Heart left ventricle (tissue), 16 donors: ENCODE measurements at places on chromosomes 2 and 18. TPM values are rescaled to one million over a fixed set of nuclear protein-coding genes. Genes with fewer than 3 reads are reported as not detected.

SPHKAP gene
- total RNA-seq, result 42.6 TPM

RNF152 gene
- 7.5 TPM for total RNA-seq

XIRP2 gene
- 1,550 TPM for total RNA-seq

STPG4 gene
- not detected for total RNA-seq

TMEM198 gene
- total RNA-seq, result 0.65 TPM

- DNase-seq, result no peak
Measured at GRCh38 chr2:69382547-69382946, 4.5 kb downstream of the GFPT1 start.

DNA sequence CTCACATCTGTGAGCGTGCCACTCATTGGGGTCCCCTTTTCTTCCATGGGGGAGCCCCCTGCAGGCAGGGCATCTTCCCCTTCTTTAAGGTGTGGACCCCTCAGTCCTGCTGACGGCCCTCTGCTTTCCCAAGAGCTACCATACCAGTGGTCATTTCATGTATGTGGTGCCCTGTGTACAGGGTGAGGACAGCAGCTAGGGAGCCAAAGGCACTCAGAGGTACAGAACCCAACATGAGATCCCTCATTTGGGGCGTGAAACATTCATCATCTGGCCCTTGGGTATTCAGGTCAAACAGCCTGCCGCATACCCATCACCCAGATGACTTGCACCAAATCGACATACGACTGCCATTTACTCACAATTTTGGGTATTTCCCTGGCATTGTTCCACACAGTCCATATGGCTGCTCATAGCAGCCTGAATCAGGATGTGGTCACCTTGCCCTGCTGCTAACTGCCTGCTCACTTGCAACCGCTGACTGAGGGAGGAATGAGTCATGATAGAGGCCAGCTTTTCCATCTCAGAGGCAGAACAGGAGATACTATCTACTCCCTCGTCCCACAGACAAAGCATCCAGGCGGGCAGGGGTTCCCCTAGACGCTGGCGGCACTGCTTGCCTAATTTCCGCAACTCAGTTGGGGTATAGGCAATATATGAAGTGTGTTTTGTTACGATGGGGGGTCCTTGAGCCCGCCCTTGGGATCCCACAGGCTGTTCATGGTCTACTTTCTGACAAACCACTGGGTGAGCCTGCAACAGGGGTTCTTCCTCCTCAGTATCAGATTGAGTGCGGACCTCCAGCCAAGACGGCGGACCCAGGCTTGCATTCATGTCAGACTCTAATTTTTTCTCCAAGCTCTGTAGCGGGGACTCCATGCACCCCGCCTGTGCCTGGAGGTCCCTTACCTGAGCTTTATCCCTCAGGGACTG is 228.6 kb downstream of the SATB2 start:
- DNase-seq, result no peak

- no peak for DNase-seq
Measured at GRCh38 chr18:58993260-58993659, 128.6 kb downstream of the ZNF532 start.

DNA sequence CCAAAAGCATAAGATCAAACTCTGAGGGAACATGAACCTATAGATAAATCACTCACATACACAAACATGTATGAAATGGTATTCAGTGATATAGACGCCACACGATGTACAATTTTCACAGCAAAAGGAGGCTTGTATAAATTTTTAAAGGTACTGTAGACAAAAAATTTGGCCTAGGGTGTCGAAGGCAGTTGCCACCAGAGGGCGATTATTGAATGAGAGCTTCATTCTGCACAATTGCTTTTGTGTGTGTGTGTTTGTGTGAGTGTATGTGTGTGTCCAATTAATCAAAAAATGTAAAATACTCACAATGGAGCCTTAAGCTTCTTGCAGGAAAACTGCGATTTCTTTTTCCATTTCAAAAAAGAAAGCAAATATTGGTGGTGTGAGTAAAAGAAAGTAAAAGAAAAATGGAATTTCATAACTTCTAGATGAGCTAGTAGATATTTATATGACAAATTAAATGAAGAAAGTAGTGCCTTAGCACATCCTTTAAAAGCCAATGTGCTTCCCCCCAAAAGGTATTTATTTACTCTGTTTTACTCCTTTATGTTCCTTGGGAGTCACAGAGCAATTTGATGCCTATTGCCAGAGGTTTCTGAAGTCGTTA is 800.1 kb downstream of the SATB2 start:
- no peak for DNase-seq

DNA sequence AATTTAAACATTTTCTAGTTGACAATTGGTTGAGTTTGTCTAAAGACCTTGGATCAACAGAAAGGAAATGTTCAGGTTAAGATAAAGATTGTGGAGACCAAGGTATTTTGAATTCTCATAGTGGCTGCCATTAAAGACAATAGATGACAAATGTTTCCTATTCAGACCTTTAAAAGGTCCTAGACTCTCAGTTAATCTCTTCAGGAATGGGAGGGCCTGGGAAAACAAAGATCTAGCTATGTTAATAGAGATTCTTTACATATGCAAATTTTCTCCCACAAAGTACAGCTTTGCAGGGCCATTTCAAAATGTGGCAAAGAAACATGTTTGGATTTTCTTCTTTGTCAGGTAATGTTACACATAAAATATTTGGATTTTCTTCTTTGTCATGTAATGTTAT is 403.9 kb downstream of the SPAG16 start:
- DNase-seq, result no peak

DNA sequence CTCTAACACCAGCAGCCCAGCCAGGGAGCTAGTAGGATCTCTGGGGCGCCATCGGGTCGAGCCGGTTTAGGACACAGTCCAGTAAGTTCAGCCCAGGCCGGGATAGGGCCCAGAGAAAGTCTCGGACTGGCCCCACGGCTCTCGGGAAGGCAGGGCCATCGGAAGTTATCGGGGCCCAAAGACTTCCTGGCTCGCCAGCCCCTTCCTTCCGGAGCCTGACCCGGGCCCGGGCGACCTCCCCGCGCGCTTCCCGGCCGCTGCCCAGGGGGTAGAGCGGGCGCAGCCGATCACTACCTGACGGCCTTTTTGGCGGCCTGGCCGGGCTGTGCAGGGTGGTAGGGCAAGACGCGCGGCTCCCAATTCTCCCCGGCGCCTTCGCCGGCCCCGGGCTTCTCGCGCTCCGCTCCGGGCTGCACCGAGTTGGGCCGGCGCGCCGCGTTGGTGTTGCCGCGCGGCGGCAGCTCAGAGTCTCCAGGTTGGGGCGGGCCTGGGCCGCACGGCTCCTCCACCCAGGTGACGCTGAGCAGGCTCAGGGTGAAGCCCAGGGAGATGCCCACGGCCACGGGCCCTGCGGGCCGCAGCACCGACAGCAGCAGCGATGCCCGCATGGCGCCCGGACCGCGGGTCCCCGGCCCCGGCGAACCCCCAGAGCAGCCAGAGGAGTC is 546 bp downstream of the CHPF start:
- DNase-seq, result no peak

- no peak for DNase-seq
Measured at GRCh38 chr2:165877565-165878550, 75.7 kb downstream of the TTC21B start.

GRCh38 chr2:217047209-217047608 is 187.3 kb upstream of the TNP1 start:
- DNase-seq, result no peak

DNA sequence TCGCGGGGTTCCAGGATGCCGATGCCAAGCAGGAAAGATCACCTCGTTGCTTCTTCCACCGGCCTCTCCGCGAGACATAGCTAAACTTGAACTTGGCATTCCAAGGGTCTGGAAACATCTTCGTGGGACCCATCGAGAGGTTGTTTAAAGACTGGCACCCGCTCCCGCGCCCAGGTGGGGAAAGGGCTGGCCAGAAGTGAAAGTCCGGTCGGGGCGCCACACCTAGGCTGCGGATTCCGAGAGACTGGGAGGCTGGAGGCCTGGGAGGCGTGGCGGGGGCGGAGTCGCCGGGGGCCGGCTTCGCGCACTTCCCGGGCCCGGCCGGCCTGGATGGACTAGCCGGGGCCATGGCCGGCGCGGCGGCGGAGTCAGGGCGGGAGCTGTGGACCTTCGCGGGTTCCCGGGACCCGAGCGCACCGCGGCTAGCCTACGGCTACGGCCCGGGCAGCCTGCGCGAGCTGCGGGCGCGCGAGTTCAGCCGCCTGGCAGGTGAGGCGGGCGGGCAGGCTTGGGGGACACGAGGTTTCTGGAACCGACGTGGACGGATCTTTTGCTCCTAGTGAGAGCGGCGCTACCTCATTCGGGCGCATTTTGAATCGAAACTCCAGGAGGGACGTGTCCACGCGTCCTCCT is at the start of gene MOCOS:
Gene MOCOS (plus strand): TSS at position 305 of the 633 bp plus-strand sequence. CDS start 43 bp downstream, at position 348.
- peak; percentile 81 for DNase-seq

DNA sequence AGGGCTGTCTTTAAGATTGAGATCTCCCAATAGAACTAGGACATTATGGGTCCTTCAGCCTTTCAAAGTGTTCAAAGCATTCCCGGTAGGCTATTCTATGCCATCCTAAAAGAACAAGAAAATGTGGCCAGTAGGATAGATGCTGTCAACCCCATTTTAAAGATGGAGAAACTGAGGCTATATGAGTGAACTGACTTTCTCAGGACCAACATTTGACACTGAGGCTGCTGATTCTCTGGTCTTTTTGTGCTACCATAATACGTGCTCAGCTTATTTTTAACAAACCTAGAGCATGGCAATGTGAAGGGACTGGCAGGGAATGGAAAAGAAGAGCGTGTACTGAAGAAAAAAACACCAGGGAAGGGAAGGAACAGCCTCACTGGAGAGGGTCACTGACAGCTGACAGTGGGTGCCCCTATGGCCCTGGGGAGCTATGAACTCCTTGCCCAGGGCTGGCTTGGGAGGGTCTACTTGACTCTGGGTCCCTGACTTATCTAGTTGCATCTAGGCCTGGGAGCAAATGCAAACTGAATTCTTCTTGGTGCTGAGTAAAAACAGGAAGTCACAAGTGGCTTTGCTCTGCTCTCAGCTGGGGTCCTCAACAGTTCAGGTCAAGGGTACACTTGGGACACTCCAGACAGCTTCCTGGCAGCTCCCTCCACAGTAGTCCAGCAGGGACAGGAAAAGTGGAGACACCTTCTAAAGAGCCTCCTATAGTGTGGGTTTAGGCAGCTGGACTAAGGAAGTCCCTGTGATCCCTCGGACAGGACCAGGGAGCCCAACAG is 2.3 kb downstream of the CYRIA start:
- DNase-seq, result no peak

DNA sequence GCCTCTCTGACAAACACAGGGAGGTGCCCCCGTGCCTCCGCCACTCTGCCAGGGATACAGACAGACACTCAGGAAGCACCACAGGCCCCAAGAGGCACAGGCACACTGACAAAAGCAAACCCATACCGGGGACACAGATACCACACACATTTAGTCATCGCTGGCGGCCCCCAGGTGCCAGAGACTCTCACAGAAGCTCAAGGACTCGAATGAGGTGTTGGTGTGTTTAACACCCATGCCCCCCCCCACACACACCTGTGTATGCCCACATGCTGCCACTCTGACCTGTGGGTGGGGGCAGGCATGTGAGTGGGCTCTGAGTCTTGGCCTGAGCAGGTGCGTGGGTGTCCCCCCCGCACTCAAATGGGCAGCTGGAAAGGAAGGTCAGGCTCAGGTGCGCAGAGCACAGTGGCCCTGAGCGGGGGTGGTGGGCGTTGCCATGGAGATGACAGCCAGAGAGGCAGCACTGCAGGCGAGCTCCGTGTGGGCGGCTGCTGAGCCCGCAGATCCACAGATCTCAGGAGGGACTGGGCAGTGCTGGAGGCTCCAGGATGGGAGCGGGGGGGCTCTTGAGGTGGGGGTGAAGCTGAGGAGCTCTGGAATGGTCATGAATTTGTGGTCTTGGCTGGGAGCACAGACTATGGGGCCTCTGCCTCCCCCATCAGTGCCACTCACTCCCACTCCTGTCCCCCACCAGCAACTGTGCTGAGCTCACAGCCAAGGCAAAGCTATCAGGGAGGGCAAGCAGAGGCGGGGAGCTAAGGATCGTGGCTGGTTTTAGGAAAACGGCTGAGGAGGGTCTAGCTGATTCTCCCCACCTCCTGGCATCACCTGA is 73.9 kb upstream of the TAF1B start:
- DNase-seq, result peak; percentile 60

DNA sequence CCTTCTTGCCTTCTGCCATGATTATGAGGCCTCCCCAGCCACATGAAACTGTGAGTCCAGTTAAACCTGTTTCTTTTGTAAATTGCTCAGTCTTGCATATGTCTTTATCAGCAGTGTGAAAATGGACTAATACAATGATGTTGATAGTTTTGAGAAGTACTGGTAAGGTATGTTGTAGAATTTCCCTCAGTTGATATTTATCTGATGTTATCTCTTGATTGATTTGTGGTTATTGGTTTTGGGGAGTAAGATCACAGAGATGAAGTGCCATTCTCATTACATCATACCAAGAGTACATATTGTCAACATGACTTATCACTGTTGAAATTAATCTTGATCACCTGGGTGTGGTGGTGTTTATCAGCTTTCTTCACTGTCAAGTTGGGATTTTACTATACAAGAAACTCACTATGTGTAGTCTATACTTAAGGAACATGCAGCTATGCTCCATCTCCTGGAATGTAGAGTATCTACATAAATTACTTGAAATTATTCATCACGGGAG is 5.1 kb upstream of the SPAG16 start:
- DNase-seq, result no peak
